ENCODE measurements at places on chromosomes 3 and 15.

GRCh38 chr3:45154641-45155147 is 8.5 kb upstream of the CDCP1 start:
- no peak for DNase-seq

DNA sequence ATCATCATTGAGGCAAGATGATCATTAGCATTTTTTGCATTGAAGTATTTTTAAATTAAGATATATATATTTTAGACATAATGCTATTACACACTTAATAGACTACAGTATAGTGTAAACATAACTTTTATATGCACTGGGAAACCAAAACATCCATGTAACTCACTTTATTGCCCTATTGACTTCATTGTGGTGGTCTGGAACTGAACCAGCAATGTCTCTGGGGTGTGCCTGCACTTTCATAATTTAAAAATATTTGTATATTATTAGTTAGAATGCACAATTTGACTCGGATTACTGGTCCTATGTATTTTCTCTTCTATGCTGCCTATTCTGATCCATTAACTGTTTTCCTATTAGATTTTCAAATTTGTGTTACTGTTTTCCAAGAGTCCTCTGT is 109.1 kb upstream of the SPATA12 start:
- DNase-seq: no peak

DNA sequence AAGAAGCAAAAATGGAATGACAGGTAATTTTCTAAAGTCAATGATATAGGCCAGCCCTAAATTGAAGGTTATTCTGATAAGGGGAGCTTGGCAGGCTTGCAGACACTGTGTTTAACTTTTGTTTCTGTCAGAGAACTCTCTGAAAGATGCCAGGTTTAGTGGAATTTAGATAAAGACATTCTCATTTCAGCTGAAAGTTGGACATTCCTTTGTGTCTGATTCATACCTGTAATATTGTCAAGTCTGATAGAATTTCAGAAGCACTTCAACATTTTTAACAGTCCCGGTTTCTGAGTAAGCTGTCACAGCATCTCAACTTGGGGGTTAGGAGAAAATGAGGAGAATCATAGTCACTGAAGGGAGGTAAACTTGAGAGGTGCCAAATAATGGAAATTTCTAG is 84.0 kb downstream of the DIPK2A start:
- no peak for DNase-seq

- DNase-seq: no peak
These were observed 1.2 kb downstream of the SH3BP5 start for GRCh38 chr3:15331072-15331605.

DNA sequence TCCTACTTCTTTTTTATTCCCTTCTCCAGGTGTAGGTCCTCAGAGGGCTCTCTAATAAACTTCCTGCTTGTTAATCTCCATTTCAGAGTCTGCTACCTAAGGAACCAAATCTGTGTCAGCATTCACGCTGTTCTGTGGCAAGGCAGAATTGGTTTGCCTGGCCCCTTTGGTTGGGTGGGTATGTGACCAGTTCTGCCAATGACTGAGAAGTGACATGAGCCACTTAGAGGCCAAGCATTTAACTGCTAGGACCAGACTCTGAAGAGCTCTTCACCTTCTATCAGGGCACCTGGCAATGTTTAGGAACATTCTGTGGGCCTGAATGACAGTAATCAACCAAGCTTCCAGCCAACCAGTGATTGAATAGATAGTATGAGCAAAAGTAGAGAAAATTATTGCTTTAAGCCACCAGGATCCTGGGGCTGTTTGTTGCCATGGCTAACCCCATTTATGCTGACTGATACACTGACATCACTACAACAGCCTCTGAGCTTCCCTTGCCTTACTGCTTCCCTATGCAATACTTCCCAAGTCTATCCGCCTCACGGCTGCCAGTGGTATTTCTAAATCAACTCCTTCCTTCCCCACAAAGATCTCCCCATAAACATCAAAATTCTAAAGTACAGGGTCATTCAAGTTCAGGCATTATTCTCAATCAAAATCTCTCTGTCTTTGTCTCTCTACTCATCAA is 7.6 kb downstream of the FRMD4B start:
- DNase-seq: no peak
